ENCODE measurements at places on chromosomes 2 and 18.

GRCh38 chr2:72813841-72814240 lies 12.0 kb downstream of the EXOC6B start:
- DNase-seq, result no peak

DNA sequence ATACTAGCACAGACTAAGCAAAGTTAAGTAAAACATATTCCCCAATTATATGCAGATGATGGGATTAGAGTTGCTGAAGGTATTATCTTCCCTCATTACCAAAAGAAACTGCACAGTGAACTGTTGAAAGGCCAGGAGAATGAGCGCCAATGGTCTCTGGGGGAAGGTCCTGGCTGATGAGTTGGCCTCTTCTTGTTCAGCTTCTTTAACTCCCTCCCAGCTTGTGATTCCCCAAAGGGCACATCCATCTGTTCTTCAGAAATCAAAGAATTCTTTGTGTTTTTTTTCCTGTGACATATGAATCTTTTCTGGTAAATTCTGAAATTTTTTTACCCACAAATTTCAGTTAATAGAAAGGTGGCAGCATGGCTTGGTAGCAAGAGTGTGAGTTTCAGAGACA lies 667.6 kb downstream of the CNTNAP5 start:
- DNase-seq, result no peak

GRCh38 chr2:241237047-241237446 lies 48.6 kb downstream of the ANO7 start:
- DNase-seq, result no peak

GRCh38 chr2:189851174-189851826 lies 67.0 kb downstream of the PMS1 start:
- DNase-seq, result no peak

DNA sequence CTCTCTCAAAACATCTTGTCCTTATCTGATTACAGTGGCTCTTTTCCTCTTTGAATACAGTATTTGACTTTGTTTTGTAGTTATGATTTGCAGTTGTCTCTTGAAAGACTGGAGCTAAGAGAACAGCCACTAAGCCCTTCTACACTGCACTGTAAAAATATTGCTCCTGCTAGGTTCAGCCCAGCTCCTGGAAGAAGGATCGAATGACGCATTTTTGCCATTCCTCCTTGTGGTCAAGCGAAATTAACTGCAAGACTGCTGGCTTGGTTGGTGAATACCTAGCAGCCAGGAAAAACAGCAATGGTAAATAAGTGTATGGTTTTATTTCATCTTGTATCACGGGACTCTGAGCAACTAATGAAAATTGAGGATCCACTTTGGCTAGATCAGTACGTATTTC lies 407.8 kb upstream of the CDH2 start:
- no peak for DNase-seq

GRCh38 chr2:105087273-105087672 lies 49.4 kb downstream of the MRPS9 start:
- no peak for DNase-seq

DNA sequence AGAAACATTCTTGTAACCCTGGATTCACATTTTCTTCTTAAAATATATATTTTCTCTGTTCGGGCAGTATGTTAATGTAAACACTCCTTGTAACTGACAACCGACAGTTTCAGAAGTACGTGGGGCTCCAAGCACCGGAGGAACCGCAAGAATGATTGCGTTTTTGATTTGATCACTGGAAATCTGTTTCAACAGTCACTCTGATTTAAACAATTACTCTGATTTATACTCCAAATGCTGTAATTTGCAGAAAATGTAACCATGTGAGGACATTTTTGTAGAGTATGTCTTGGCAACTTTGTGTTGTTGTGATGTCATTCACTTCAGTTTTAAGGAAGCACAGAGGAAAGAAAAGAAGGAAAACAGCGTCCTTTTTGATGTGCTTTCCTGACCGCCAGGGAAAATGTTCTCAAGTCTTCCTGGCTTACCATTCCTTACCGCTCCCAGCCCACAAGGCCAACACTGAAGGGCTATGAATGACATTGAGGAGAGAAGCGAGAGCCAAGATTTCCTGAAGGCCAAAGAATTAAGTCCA lies 77.7 kb downstream of the APOB start:
- DNase-seq, result no peak

- no peak for DNase-seq
These were observed 25.2 kb upstream of the CASP10 start for GRCh38 chr2:201157694-201158093.

- no peak for DNase-seq
These were observed 1396.3 kb upstream of the CELF4 start for GRCh38 chr18:38961880-38962279.

GRCh38 chr2:105183555-105184323 lies 57.8 kb upstream of the GPR45 start:
- no peak for DNase-seq

- DNase-seq, result no peak
These were observed 11.9 kb downstream of the LCT start for GRCh38 chr2:135825131-135825530.

- DNase-seq, result no peak
These were observed 5.7 kb upstream of the PIK3C3 start for GRCh38 chr18:41949206-41949920.

DNA sequence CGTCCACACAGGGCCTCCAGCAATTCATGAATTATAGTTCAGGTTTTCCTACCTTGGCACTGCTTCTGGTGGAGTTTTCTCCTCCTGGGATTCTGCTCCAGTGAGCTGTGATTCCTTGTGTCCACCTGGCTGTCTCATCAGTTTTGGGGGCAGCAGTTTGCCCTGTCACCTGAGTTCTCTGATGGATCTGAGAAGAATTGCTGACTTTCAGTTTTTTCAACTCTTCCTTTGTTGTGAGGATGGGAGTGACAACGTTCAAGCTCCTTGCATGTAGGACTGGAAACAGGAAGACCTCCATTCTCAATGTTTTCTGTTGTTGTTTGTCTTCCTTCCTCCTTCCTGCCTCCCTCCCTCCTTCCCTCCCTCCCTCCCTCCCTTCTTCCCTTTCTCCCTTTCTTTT lies 359.0 kb downstream of the TSN start:
- no peak for DNase-seq

GRCh38 chr2:215405722-215406581 lies 29.9 kb downstream of the FN1 start:
- no peak for DNase-seq

DNA sequence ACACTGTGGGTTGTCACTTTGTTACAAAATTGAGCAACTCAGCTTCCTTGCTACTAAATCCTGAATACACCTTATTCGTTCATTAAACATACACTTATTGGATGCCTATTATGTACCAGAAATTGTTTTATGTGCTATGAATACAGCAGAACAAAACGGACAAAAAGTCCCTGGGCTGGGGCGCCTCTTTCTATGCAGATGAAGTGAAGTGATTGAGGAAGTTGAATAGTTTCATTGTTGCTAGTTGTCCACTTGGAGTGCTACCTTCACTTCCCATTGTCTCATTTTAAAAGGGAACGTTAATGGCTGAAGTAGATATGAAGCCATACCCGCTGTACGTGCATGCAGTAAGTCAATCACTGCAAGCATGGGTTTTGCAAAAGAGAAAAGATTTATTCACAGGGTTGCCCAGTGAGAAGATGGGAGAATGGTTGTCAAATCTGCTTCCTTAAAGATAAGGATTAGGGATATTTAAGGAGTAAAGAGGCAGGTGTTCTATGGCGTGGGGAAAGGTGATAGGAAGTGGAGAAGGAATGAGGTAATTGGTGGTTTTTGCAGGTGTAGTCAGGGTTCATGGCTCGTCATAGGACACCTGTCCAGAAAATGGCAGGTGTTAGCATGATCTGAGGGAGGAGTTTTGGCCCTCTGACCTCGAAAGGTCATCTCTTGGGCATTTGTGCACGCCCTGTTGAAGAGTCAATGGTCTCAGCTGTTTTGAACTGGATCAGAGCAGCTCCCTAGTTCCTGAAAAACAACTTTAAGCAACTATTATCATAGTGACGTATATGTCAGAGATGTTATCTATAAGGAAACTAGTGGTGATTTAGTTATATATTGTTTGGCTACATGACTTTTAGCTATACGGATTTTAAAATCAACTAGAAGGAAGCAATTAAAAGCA lies 23.5 kb downstream of the TRPM8 start:
- no peak for DNase-seq

- no peak for DNase-seq
These were observed 1548.1 kb upstream of the ZEB2 start for GRCh38 chr2:146068051-146068450.

DNA sequence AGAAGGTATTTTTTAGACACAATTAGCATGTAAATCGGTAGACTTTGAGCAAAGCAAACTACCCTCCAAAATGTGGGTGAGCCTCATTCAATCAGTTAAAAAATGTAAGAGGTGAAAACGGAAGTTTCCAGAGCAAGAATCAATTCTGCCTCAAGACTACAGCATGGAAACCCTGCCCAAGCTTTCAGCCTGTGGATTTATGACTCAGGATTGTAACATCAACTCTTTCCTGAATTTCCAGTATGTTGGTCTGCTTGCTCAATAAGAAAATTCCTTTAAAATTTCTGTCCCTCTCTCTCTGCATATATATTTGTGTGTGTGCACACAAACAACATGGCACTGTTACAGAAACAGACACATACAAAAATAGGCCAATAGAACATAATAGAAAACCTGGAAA lies 228.6 kb upstream of the DOK6 start:
- DNase-seq, result no peak

GRCh38 chr18:56423626-56424025 lies 214.8 kb downstream of the TXNL1 start:
- no peak for DNase-seq

DNA sequence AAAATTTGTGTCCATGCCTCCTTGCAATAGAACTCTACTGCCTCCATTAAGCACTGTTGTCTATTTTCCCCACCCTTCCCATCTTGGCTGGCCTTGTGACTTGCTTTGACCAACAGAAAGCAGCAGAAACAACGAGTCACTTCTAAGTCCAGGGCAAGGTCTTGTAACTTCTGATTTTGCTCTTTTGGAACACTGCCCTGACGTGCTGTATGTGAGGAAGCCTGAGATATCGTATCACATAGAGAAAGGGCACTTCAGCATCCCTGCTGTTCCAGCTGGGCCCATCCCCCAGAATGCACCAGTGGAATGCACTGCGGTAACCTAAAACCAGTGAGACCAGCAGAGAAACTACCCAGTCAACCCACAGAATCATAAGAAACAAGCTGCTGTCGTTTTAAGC lies 28.1 kb downstream of the NCKAP1 start:
- no peak for DNase-seq

DNA sequence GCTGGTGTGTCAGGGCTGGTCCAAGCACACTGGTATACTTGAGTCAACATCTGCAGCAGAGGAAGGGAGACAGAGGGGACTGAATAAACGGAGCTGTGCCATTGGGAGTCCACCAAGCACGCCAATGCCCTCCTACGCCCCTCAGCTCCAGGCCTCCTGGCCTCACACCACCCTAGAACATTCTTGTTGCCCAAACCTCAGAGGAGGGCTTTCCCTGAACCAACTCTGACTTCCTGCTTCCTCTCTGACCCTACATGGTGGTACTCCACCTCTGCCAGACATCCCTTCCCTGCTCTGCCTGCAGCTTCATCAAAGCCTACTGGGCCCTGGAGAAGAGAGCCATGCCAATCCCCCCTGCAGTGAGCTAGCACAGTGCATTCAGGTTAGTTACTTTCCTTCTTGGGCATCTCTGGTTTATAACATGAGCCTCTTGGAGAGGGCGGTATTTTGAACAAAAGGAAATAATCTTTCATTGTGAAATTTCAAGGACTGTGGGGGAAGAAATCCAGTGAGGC lies 54.4 kb downstream of the ZBTB7C start:
- DNase-seq, result no peak

DNA sequence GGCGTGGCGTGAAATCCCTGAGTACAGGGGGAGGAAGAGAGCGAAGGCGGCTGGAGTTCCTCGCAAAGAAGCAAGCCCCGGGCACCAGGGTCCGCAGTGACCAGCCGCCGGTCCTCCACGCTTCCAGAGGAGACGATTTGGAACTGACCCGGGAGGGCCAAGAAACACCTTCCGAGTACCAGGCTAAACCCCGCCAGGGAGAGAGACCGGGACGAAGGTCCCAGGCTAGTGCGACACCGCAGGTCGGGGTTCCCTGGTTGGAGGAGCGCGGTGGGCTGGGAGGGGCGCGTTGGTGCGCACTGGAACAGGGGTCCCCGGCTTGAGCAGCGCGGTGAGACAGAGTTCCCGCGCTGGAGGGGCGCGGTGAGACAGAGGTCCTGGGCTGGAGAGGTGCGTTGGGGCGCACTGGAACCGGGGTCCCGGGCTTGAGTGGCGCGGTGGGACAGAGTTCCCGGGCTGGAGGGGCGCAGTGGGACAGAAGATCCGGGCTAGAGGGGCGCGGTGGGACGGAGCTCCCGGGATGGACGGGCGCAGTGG lies 901 bp downstream of the WDFY1 start:
- no peak for DNase-seq

Data from activated gamma-delta T cell treated with anti-CD3 and anti-CD28 coated beads, Interleukin-2, amount 50 U/mL, for 16 hours (primary cell).